Activated naive CD8-positive, alpha-beta T cell treated with anti-CD3 and anti-CD28 coated beads, Interleukin-2, amount 10 ng/mL, durations not matched to agents 7 days and 5 days (primary cell): ENCODE measurements at places on chromosomes 11 and 22.

DNA sequence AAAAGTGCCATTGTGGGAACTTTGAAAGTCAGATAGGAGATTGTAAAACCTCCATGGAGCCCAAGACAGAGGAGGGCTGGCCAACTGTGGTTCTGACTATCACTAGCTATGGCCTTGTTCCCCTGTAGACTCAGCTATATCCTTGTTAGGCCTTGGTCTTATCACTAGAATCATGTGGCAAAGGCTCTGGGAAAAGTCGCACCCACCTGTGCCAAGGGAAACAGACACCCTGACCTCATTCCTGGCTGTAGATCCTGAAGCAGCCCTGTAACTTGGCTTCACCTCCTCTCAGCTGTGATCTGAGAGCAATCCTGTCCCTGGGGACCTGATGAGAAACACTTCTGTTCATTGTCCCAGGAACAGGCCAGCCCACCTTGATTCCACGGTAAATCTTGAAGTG lies 566.2 kb downstream of the TMEM135 start:
- H3K4me1 ChIP-seq, result no peaks in the 10 kb centered on the region
- no peaks in the 10 kb centered on the region for H3K36me3 ChIP-seq
- H3K27ac ChIP-seq, result no peak overlapping the region
- no peak overlapping the region for H3K4me3 ChIP-seq
- H3K27me3 ChIP-seq, result no peaks in the 10 kb centered on the region
- DNase-seq, result no peak

DNA sequence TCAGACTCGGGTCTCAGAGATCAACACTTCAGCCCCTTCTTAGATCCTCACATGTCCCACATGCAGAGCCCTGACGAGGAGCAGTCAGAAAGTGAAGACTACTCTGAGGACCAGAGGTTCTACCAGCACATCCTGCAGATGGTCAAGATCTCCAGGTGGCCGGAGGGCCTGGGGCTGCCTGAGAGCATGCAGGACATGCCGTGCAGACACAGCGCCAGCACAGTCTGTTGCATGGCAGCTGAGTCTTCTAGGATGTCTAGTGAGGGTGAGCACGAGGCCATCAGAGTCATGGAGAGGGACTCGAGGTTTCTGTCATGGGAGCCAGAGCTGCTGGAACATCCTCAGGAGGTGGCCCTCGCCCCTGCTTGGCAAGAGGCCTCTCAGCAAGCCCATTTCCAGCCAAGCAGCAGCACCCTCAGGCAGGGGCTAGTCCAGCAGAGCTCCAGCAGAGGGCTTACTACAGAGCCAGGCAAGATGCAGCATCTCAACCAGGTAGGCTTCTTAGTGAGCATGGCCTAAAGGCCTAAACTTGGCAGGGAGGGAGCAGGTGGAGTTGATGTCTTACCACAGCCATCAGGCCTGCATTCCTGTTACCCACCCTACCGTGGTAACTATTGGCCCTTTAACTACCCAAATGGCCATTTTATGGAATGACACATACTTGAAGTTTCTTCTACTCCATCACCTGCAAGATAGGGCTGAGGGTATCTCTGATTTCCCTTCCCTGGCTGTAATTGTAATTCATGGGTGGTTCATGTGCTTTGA lies 28.7 kb downstream of the CEP164 start:
- H3K4me3 ChIP-seq, result no peak overlapping the region
- DNase-seq, result no peak
- no peaks in the 10 kb centered on the region for H3K4me1 ChIP-seq
- no peaks in the 10 kb centered on the region for H3K27me3 ChIP-seq
- H3K36me3 ChIP-seq, result peaks cover 11% of the 10 kb centered on the region

- no peak overlapping the region for H3K27ac ChIP-seq
- H3K4me3 ChIP-seq, result no peak overlapping the region
- H3K27me3 ChIP-seq, result peaks cover 8% of the 10 kb centered on the region
- H3K4me1 ChIP-seq, result no peaks in the 10 kb centered on the region
These were observed 3.8 kb downstream of the PRG3 start for GRCh38 chr11:57377107-57377506.

GRCh38 chr11:68308068-68308467 lies 4.3 kb upstream of the LRP5 start:
- no peak overlapping the region for H3K27ac ChIP-seq
- DNase-seq, result no peak
- no peak overlapping the region for H3K4me3 ChIP-seq
- H3K4me1 ChIP-seq, result peaks cover 28% of the 10 kb centered on the region
- peaks cover 4% of the 10 kb centered on the region for H3K36me3 ChIP-seq
- no peaks in the 10 kb centered on the region for H3K27me3 ChIP-seq

DNA sequence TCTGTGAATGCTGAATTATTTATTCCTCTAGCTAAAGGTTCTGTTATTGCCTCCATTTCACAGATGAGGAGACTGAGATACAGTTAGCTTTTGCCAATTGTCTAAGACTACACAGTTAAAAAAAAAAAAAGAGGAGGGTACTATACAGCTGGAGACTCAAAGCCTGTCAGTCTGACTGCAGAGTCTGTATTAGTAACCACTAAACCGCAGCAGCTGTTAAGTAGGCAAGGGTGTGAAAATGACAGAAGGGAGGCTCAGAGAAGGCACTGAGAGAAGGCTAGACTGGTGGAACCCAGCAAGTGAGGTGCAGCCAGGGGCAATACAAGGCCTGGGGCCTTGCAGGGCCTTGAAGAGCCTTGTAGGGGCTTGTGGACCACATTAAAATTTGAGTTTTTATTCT lies 181.2 kb downstream of the CSNK2A3 start:
- no peaks in the 10 kb centered on the region for H3K36me3 ChIP-seq
- peaks cover 16% of the 10 kb centered on the region for H3K4me1 ChIP-seq
- H3K27me3 ChIP-seq, result peaks cover 3% of the 10 kb centered on the region
- no peak overlapping the region for H3K4me3 ChIP-seq
- H3K27ac ChIP-seq, result no peak overlapping the region

DNA sequence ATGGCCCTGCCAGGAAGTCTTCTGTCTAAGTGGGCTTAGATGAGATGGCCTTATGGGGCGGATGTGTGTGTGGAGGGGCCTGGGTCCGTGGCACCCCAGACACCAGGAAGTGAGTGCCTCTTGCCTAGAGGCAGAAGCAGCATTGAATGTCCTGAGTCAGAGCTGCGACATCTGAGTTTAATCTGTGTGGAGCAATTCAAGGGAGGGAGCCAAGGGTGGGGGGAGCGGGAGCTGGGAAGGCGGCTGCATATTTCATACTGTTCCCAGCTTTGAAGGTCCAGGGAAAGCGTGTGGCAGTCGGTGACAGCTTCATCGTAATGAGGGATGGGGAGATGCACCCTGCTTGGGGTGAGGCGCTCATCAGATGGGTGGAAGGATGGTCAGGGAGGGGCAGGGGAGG lies 73.5 kb upstream of the THY1 start:
- DNase-seq, result no peak
- no peaks in the 10 kb centered on the region for H3K27me3 ChIP-seq
- no peak overlapping the region for H3K27ac ChIP-seq
- H3K4me3 ChIP-seq, result no peak overlapping the region

DNA sequence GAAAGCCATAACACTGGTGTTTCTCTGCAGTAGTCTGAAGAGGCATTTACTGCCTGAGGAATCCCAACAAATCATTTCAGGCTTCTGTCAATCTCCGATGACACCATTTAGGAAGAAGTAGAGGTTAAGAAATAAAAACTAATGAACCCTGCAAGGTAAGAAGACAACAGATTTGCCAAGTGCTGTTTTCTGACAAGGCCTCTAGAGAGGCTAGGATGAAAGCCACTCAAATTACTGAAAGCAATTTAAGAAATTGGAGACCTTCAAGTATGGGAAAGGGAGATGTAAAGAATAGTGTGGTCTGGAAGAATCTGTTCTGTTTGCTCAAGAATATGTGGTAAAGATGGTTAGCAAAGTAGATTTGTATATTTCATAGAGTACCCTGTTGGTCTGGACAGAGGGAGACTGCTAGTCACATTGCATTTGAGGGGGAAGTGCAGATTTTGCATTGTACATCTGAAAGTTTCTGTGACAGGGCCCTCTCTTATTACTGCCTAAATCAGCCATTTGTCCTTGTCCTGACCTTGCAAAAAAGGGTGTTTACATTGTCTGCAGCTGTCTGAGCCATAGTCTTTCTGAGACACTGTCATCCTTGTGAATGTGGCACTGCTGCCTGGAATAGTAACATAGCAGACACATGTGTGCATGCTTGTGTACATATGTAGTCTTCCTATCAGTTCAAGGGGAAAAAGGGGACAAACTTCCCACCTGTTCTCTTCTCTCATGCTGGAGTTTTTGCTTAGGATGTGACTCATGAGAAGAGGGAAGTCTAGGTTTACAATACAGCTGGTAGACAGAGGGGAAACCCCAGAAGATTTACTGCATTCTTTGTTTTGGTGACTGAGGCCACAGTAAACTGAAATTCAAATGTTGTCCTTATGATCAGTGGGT lies 640.2 kb upstream of the KIRREL3 start:
- H3K27ac ChIP-seq, result no peak overlapping the region
- no peak overlapping the region for H3K4me3 ChIP-seq
- no peaks in the 10 kb centered on the region for H3K4me1 ChIP-seq
- no peaks in the 10 kb centered on the region for H3K36me3 ChIP-seq
- no peak for DNase-seq

- peak overlapping the region; percentile 88 for H3K27ac ChIP-seq
- no peaks in the 10 kb centered on the region for H3K27me3 ChIP-seq
- H3K4me1 ChIP-seq, result peaks cover 51% of the 10 kb centered on the region
- peaks cover 26% of the 10 kb centered on the region for H3K36me3 ChIP-seq
- DNase-seq, result no peak
- peak overlapping the region; percentile 90 for H3K4me3 ChIP-seq
These were observed 575 bp downstream of the MFNG start for GRCh38 chr22:37485395-37486223.

- H3K27me3 ChIP-seq, result no peaks in the 10 kb centered on the region
- H3K4me3 ChIP-seq, result no peak overlapping the region
- no peaks in the 10 kb centered on the region for H3K4me1 ChIP-seq
- H3K36me3 ChIP-seq, result peaks cover 4% of the 10 kb centered on the region
- H3K27ac ChIP-seq, result no peak overlapping the region
These were observed 406.7 kb downstream of the TBC1D22A start for GRCh38 chr22:47168900-47169800.

- H3K36me3 ChIP-seq, result no peaks in the 10 kb centered on the region
- no peak for DNase-seq
- peaks cover 1% of the 10 kb centered on the region for H3K4me1 ChIP-seq
- H3K4me3 ChIP-seq, result no peak overlapping the region
- H3K27me3 ChIP-seq, result no peaks in the 10 kb centered on the region
These were observed 314.2 kb downstream of the RAB38 start for GRCh38 chr11:87861030-87861429.

DNA sequence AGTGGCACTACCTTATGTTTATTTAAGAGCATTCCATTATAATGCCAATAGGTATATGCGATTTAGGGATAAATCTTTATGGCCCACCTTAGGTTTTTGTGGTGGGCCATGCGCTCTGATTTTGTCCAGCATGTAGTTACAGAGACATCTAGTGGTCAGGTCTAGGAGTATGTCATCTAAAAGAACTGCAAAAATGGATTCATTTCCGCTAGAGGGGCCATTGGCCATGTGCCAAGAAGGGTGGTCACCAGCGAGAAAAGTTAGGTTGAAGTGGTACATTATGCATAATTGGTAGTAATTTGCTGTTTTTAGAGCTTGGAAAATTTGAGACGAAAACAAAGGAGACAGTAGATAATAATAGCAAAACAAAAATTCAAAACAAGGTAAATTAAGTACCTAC lies 27.7 kb downstream of the LRRC4C start:
- DNase-seq, result no peak
- no peaks in the 10 kb centered on the region for H3K36me3 ChIP-seq
- no peaks in the 10 kb centered on the region for H3K4me1 ChIP-seq
- no peaks in the 10 kb centered on the region for H3K27me3 ChIP-seq
- H3K4me3 ChIP-seq, result no peak overlapping the region

DNA sequence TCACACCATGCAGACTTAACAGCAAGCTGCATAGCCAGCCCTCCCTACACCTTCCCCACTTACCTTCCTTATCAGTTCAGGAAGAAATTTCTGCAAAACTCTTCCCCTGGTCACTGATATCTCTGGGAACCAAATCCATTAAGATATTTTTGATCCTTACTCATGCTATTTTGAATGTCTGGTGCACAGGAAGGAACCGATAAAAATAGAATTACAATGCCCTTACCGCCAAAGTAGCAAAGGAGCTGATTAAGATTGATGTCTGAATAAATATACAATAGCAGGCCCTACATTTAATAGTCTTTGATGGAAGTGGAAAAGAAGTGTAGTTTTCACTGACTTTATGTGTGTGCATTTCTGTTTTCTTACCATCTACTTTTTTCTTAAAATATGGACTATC lies 117.3 kb downstream of the MPPED2 start:
- no peak for DNase-seq
- no peaks in the 10 kb centered on the region for H3K4me1 ChIP-seq
- peaks cover 9% of the 10 kb centered on the region for H3K27me3 ChIP-seq
- no peak overlapping the region for H3K27ac ChIP-seq
- no peaks in the 10 kb centered on the region for H3K36me3 ChIP-seq
- H3K4me3 ChIP-seq, result no peak overlapping the region

DNA sequence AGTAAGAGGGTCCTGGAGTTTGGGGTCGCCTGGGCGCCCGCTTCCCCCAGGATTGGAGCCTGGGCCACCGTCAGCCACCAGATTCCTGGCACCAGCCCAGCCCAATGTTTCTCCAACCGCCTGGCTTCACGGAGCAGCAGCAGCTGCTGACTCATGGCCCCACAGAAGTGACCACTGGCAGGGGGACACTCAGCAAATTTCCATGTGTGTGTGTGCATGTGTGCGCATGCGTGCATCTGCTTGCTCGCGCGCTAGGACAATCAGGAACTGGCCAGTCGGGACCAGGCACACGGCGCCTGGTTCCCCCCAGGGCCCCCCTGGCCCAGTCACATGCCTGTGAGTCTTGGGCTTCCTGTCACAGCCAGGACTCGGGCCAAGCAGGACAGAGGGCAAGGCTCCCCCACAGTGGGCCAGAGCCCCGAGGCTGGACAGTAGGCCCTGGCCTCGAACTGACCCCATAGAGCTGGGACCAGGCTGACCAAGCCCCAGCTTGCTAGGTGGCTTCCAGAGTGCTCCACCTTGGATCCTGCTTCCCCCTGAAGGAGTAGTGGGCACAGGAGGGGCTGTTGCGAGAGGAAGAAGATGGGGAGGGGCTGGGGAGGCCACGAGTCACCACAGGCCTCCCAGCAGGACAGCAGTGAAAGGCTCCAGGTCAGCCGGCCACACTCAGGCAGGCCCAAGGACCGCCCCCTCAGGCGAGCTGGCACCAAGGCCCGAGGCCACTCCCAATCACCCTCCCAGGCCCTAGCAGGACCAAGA lies 3.2 kb downstream of the CTSD start:
- no peaks in the 10 kb centered on the region for H3K27me3 ChIP-seq
- H3K4me3 ChIP-seq, result no peak overlapping the region
- H3K36me3 ChIP-seq, result peaks cover 15% of the 10 kb centered on the region
- peak; percentile 33 for DNase-seq
- no peak overlapping the region for H3K27ac ChIP-seq

GRCh38 chr22:42108848-42109247 lies 18.3 kb upstream of the NDUFA6 start:
- H3K4me3 ChIP-seq, result no peak overlapping the region
- DNase-seq, result no peak
- peaks cover 8% of the 10 kb centered on the region for H3K36me3 ChIP-seq
- no peaks in the 10 kb centered on the region for H3K27me3 ChIP-seq
- H3K4me1 ChIP-seq, result no peaks in the 10 kb centered on the region
